ENCODE measurements at places on chromosomes 7 and 10.

GRCh38 chr7:50181081-50181480 lies 88.0 kb upstream of the ZPBP start:
- DNase-seq: no peak

DNA sequence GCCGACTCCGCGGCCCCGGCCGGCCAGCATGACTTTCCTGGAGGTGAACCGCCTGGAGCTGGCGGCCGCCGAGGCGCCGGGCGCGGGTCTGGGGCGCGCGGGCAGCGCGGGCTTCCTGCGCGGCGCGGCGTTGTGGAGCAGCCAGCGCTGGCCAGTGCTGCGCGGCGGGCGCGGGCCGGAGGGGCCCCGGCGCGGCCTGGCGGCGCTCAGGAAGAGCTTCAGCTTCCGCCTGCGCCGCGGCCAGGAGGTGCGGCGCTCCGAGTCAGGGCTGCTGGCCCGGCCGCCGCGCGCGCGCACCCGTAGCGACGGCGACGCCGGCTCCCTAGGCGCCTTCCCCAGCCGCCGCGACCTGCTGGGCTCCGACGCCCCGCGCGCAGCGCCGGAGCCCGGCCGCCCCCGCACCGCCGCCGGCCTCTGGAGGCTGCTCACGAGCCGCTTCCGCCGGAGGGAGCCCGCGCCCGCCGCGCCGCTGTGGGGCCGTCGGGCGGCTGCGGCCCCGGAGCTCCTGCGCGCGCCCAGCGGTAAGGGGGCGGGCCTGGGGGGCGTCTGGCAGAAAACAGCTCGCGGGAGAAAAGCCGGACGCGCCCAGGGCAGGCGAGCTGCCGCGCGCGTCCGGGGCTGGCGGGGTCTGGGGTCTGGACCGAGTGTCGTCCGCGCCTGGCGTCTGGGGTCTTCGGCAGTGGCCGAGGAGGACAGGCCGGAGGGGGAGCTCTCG lies 29.0 kb downstream of the AGAP3 start:
- DNase-seq: peak; percentile 70

DNA sequence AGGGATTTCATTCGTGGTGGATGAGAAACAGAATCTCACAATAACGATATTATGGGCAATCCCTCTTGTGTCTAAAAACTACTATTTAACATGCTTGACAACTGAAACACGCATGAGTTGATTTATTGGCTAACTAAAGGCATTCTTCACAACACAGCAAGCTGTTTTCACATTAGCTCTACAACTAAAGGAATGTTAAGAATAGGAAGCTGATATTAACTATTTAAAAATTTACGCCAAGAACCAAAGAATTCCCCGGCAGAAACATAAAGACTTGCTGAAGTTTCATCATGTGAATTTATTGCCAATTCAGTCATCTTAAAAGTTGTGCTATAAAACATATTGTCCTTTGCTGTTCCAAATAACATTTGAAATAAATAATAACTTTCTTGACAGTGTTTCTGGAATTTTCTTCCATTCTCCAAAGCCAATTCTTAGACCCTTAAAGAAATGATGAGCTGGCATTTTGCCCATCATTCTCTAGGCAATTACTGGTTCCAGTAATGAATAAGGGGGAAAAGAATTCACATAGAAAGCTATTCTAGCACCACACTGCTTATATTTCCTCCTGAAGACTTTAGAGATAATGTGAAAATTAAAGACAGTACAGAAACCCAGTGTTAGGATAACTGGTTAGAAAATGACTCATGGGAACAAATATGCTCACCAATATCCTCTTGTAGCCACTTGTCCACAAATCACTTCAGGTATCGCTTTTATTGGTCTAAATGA lies 233.1 kb downstream of the PARD3 start:
- no peak for DNase-seq

GRCh38 chr10:100828738-100829096 lies 83.3 kb downstream of the PAX2 start:
- peak; percentile 64 for DNase-seq

DNA sequence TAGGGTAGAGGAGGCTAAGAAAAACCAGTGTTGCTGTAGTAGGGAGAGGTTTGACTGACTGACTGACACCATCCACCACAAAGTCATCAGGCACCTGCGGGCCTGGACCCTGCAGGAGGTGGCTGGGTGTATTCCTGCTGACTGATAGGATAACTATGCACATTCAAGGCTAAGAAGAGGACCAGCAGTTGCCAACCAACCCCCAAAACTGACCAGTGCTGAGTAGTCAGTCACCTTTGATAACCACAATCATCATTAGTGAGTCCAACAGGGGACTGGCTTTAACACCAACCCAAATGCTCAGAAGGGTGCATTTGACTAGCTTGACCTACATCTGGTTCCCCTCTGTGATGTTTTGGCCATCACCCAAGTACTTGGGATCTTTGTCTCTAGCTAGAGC lies 30.5 kb downstream of the PLXNA4 start:
- DNase-seq: no peak

DNA sequence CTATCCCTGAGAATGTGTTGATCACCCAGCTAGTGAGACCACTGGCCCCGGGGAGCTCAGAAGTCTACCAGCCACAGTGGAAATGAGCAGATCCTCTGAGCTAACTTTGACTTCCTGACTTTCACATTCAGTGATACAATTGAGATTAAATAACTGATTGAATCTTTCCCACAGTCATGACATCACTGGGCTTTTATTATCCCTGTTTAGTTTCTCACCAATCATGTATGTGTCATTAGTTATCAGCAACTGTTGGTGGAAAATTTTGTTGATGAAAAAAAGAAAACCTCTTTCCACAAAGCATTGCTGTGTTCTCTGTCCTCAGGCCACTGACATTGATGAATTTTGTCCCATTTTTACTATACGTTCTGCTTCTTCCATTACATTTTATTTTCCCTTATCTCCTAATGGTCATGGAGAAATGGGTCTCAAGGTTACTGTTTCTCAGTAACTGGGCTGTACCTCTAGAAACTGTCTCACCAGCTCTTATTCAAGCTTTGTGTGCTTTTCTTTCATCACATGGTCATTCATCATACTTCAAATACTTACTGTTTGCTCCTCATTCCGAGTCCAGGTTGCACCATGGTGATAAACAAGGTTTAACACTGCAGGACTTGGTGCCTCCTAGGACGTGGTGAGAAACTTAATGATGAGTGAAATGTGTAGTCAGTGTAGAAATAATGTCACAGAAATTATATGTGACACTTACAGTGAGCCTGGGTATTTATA lies 304.7 kb downstream of the CDK14 start:
- no peak for DNase-seq

DNA sequence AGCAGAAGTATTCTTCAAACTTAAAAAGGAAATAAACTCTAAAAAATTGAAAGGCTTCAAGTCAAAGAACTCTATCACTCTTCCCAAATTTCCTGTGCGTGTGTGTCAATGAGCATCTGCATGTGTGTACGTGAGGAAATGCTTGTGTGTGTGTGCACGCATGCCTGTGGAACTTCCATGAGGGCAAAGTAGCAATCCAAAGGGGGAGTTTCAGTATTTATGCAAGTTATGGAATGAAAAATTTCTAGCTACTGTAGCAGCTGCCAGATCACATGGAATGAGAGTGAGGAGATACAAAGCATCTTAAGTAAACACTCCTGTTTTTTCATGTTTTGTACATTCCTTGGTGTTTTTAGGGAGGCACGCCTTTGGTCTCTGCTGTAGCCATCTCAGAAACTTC lies 152.6 kb downstream of the RAPGEF5 start:
- no peak for DNase-seq

DNA sequence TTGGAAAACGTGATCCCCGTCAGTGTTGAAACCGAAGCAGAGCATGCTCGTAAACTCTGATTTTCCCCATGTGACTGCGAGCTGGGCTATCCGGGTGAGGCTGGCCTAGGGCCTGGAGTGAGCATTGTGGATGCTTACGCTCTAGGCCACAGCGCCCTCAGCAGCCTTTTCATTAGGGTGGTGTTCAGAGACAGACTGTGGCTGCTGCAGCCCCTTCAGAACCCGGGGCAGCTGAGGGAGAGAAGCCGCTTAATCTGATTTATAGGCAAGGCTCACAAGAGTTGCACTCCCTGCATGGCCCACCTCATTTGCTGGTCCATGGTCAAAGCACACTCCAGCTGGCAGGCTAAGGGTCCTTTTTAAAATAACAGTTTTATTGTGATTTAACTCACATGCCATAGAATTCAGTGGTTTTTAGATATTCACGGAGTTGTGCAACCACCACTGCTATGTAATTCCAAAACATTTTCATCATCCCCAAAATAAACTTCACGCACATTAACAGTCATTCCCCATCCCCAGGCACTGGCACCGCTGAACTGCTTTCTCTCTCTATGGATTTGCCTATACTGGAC lies 72.5 kb downstream of the SYPL1 start:
- DNase-seq: no peak

- no peak for DNase-seq
Observed at GRCh38 chr7:25305831-25306230, 77.5 kb upstream of the NPVF start.

GRCh38 chr7:29793507-29793906 lies 12.8 kb upstream of the WIPF3 start:
- DNase-seq: no peak

DNA sequence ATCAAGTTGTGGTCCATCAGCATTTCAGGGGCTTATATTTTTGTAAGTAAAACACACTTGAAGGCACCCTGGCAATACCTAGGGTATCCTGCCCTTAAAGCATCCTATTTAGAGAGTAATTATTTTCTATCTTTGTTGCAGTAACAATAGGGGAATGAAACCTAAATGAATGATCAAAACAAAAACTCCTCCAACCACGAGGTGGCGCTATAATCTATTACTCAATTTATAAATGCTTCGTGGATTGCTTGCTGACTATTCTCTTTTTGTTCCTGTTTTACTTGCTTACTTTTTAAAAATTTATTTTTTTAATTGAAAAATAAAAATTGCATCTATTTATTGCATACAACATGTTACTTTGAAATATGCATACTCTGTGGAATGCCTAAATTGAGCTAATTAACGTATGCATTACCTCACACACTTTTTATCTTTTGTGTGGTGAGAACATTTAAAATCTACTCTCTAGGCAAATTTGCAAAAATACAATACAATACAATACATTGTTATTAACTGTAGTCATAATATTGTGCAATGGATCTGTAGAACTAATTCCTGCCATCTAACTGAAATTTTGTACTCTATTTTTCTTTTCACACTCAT lies 147.7 kb upstream of the BMPER start:
- peak; percentile 60 for DNase-seq

GRCh38 chr10:66678521-66678920 lies 247.3 kb upstream of the LRRTM3 start:
- no peak for DNase-seq

- no peak for DNase-seq
Observed at GRCh38 chr7:91316426-91316825, 52.2 kb downstream of the FZD1 start.

DNA sequence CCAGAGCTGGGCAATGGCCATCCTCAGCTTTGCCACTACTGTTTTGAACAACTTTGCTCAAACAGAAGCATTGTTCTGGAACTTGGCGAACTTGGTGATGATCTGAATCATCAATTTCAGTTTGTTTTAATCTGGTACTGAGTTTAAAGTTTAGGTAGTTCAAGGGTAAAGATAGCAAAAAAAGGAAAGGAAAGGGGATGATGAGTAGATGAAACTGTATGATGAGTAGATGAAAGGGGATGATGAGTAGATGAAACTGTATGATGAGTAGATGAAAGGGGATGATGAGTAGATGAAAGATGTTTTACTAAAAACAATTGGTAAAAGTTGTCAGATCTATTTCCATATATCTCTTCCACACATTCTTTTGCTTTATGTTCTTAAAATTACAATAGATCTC lies 737.0 kb downstream of the LRMDA start:
- no peak for DNase-seq

- no peak for DNase-seq
Observed at GRCh38 chr10:78745441-78745840, 323.3 kb upstream of the ZMIZ1 start.

- no peak for DNase-seq
Observed at GRCh38 chr10:51214207-51215196, 140.2 kb downstream of the PRKG1 start.

- DNase-seq: no peak
Observed at GRCh38 chr10:30495687-30496086, 61.7 kb downstream of the MAP3K8 start.

DNA sequence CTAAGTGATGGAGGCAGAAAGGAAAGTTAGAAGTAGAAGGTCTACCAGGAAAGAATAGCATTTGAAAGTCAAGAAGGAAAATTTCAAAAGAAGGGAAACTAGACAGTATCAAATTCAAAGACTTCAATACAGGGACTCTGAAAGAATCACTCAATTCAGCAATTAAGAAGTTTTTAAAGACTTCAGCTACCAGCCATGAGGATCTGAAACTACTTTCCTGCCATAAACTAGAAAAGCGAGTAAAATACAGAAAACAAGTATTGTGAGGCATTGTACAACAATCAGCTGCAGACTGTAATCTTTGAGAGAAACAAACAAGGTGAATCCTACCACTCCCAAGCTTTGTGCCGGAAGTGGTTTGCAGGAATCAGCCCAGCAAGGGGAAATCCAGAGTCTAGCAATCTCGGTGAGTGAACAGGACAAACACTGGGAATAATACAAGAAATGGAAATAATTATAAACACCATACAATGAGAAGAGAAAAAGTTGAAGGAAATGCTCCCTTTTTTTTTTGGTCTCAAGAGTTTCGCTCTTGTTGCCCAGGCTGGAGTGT lies 62.4 kb downstream of the ARHGAP12 start:
- DNase-seq: no peak

GRCh38 chr10:60589376-60589775 lies 188.9 kb upstream of the CDK1 start:
- no peak for DNase-seq

- no peak for DNase-seq
Observed at GRCh38 chr7:140455743-140456142, 23.6 kb downstream of the MKRN1 start.

GRCh38 chr10:80197972-80198916 lies 7.1 kb downstream of the ANXA11 start:
- no peak for DNase-seq

GRCh38 chr7:10571759-10572158 lies 401.9 kb upstream of the PHF14 start:
- DNase-seq: no peak

- no peak for DNase-seq
Observed at GRCh38 chr7:20927976-20928375, 141.3 kb upstream of the SP8 start.

DNA sequence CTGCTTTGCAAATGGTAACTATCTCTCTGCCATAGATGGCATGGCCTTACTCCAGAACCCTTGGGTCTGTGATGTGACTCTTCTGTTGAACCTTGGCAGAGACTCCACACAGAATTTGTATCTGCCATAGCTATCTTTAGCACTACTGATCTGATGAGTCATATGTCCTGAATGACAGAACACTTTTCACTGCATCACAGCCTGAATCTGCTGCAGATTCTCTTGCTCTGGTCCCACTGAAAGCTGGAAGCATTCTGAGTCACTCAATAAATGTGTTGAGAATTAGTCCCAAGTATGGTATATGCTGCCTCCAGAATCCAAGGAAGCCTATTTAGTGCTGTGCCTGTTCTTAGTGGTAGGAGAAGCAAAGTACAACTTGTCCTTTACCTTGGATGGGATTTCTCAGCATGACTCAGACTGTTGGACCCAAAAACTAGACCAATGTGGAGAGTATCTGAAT lies 39.5 kb upstream of the ANKRD1 start:
- DNase-seq: no peak

All from activated CD8-positive, alpha-beta memory T cell treated with anti-CD3 and anti-CD28 coated beads, Interleukin-2, amount 50 U/mL, for 48 hours (primary cell).